ENCODE measurements at places on chromosomes 5 and 9. TPM values are rescaled to one million over a fixed set of nuclear protein-coding genes. Genes with fewer than 3 reads are reported as not detected.

DNA sequence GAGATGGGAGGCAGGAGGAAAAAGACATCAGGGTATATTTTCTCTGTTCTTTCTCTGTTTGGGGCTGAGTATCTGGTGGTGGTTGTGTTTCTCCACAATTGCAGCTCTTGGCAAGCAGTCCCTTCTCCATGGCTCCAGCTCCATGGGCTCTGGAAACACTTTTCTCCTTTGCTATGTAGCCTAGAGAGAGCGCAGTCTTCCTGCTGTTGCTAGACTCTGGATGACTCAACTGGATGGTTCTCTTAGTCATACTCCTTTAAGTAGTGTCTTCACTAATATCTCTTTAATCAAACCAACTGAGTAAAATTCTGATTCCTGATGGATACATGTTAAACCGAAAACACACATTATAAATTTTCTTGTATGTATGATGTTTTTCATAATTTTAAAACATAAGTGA is 3.3 kb upstream of the PLGRKT start:
- DNase-seq = no peak

GRCh38 chr5:142571371-142571770 is 114.5 kb downstream of the FGF1 start:
- DNase-seq = no peak

GRCh38 chr9:24189986-24190385 is 355.7 kb downstream of the IZUMO3 start:
- DNase-seq = no peak

DNA sequence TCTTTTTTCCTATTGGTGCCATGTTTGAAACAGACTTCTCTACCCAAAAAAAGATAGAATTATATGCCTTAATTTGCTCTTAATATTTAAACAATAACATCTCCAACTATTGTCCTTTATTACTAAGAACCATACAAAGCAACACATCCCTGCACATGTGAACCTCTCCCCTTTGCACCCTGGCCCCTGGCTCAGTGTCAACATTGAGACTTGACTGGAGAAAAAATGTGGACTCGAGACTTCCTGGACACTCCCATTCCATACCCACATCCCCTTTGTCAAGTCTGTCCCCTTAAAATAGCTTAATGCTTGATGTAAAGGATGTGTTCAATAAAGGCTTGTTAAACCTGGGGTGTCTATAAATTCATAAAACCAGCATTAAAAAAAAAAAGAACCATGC is 53.2 kb downstream of the TTC39B start:
- no peak for DNase-seq

DNA sequence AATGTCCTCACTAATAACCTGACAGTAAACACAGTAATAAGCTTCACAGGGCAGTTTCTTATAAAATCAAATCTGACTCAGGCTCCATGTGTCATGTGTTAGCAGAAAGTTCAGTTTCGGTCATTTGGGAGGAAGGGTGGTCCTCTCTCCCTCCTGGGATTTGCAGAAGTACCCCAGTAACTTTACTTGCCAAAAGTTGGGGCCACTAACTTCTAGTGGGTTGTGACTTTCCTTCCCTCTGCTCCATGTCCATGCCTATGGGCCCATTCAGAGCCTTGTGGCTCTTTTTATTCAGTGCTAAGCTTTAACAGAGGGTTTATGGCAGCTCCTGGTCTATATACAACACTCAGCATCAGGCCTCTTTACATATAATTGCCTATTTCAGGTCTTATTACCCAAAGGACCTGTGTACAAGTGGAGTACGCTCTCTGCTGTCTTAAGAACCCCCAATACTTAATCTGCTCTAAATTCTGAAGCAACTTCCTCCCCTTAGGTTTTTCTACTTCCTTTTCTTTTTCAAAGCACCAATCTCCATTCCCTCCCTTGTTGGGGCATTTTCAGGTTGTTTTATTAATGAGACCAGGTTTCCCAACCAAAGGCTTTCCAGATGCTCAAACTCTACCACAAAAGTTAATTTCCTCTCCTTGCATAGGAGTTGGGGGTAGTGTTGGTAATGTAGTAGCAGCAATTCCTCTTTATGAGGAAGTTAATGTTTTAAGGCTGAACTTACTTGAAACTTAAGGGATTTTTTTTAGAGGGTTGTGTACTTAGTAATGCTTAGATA is 107.7 kb downstream of the CCDC192 start:
- no peak for DNase-seq

DNA sequence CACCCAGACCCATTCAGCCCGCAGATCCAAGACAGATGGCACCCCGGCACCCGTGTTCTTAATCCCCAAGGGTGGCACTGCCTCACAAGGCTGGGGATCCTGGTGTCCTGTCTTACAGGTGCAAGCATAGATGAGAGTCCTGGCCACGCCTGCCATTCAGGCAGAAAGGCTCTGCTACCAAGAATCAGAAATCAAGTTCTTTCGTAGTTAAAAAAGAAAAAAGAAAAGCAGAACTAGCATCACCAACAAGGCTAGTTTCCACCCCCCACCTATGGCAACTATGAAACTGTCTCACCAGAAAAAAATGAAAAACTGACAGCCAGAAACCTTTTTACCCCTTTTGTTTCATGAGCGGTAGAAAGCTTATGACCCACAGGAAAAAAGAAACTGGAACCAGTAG is 170.4 kb downstream of the SYK start:
- peak; percentile 30 for DNase-seq

DNA sequence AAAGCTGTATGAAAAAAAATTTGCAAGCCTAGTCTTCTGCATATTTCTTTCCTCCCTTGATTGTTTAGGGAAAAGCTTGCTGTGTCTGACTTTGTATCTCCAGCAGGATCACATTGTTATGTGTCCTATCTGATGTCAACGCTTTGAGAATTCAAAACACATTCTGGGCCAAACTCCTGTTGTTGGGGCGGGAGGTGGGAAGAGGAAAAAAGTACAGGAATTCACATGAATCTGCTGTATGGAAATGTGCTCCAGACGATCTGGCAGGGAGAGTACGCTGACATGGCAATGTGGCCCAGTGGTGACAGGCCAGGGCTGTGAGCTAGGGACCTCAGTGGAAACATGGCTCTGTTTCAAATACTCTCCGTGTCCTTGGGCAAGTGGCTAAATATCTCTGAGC is 87.4 kb upstream of the GNA14 start:
- DNase-seq = no peak

- no peak for DNase-seq
Observed at GRCh38 chr9:68947015-68947414, 66.9 kb downstream of the PRKACG start.

Gene HAVCR2
- 4.3 TPM for polyA plus RNA-seq

Gene PCSK5
- not detected for polyA plus RNA-seq

Gene GALNT12
- 0.89 TPM for polyA plus RNA-seq

Measured in GM12878 (cell line).